NCI-H774 (cell line): ENCODE measurements at places on chromosomes 5 and 9.
A peak's percentile ranks its signal among the peaks of the same experiment; 100 is the strongest.

DNA sequence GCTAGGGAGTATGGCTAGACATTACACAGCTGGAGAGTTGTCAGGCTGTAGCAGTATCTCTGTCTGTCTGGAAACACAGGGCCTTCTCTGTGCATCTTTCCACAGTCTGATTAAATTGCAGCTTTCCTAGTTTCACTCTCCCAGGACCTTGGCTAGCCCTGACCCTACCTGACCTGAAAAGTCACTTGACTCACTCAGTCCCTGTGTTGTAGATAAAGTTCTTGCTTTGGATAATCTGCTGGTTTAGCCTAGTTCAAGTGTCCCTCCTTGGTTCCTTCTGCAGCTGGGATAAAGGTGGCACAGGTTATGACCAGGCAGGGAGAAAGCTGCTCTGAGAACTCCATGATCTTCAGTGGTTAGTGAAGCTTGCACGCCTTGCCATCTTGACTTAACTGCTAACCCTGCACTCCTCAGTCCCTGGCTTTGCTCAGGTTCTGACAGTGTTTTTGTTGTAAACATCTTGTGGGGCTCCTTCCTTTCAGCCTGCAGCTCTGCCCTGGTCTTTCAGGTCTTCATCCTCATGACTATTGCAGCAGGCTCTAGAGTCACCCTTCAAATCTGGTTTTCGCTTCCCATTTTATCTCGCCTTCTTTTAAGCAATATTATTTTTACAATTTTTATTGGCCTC is 101.0 kb downstream of the PIP5K1B start:
- no peak for DNase-seq

DNA sequence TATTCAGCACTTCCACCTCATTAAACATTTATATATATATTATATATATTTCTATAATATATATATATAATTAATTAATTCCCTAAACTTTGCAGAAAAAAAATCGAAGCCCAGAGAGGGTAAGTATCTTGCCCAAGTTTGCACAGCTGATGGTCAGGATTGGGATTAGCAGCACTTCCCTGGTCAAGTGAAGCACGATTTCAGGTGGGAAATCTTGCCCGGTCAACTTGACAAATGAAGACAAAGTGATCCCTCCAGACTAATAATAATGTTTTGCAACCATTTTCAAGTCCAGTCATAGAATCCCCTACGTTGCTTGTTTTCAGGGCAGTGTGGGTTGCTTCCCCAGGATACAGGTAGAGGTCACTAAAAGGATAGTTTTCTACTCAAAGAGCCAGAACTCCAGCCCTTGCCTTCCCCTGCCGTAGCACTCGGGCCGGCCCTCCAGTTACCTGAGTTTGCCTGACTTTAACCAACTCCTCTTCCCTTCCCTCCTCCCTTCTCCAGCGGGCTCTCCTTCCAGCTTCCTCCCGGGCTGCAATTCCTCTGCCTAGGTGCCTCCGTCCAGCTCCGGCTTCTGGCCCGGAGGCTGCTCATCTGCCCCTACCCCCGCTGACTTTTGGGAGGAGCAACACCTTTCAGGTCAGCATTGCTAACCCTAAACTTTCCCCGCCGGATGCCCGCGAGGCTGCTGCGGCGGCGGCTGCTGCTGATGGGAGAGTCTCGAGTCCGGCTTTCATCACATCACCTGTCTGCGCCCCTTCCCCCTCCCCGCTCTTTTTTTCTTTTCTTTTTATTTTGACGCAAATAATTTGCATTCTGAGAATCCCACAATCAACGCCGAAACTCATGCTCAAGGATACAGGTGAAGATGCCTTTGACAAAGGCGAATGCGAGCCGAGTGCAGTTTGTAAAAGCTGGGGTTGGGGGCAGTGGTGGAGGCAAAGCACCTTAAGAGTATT is 930 bp downstream of the PRLR start:
- peak; percentile 38 for DNase-seq

DNA sequence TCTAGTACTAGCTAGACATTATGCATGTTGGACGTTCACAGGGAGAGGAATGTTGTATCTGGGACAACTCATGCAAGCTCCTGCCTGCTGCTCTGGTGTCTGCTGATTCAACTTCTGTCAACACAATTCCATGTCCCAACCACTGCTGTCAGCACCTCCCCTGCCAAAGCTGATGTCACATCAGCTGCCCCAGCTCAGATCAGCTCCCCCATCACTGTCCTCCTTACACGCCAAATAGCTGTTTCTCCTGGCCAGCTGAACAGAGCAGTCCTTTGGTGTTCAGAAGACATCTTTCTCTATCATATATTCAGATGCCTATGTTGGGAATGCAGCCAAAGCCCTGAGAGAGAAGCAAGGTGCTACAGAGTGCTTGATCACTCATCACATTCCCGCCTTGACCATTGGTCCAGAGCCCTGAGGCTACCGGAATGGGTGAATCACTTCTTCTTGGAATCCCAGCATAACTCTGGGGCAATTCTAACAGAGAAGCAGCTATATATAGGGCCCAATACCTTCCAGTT is 223.3 kb downstream of the SEC61B start:
- DNase-seq = no peak

- no peak for DNase-seq
These were observed 2.0 kb upstream of the MZB1 start for GRCh38 chr5:139391570-139392323.

GRCh38 chr5:81302596-81302995 is 1.2 kb downstream of the ZCCHC9 start:
- DNase-seq = no peak

- peak; percentile 94 for DNase-seq
These were observed at the start of gene ISL1 for GRCh38 chr5:51383131-51384121. TSS of gene ISL1 (plus strand) at chr5:51383448. CDS start at chr5:51383672, 224 bp downstream.

DNA sequence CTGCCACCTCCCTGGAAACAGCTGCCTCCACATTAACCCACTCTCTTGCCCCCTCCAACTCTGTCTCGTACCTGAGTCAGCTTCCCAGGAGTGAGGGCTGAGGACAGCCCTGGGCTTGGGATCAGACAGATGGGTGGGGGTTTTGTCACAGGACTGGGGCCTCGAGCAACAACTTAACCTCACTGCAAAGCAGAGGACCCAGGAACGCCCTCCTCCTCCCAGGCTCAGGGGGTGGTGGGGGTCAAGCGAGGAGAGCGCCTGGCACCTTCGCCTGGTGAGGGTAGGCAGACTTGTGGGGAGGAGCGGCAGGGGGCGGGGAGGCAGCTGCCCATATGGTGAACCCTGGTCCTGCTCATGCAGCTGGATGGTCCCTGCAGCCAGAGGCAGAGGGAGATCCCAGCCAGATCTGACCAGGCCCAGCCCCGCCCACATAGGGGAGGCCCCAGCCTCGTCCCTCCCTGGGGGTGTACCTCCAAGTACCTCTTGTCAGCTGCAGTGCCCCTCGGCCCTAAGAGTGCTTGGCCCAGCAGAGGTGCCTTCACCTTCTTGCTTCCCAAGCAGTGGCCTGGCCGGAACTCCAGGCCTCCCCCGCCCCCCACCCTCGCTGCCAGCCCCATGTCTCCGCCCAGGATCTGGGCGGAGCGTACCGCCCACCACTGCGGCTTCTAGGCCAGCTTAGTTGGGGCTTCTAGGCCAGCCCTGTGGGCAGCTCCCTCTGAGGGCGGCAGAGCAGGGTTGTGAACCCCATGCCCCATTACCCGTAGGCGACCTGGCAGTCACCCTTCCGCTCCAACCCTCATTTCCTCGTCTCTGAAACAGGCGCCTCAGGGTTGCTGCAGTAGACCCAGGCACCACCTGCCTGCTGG is at the start of gene SARDH:
Gene SARDH (minus strand): TSS at position 579 of the 866 bp plus-strand sequence. CDS start 4,179 bp downstream, outside the sequence.
- DNase-seq = peak; percentile 56

DNA sequence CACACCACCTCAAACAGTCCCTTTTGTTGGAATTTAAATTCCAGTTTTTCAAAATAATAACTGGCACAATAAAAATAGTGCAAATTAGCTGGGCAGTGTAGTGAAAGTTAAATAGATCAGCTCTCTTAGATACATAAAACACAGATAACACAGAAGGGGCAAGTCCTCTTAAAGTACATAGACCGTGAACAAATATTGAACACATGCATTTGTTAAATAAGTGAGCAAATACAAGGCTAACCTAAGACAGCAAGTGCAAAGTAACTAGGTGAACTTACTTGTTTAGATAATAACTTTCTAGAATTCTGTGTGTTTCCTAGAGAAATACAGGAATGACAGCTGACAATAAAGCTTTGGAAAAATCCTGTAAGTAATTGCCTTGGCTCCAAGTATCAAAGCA is 280.1 kb downstream of the DOCK8 start:
- DNase-seq = no peak

GRCh38 chr5:36879274-36880033 is 2.9 kb downstream of the NIPBL start:
- no peak for DNase-seq

- no peak for DNase-seq
These were observed 28.8 kb upstream of the IER5L start for GRCh38 chr9:129206905-129207304.

GRCh38 chr5:153702265-153702664 is 211.8 kb downstream of the GRIA1 start:
- no peak for DNase-seq

DNA sequence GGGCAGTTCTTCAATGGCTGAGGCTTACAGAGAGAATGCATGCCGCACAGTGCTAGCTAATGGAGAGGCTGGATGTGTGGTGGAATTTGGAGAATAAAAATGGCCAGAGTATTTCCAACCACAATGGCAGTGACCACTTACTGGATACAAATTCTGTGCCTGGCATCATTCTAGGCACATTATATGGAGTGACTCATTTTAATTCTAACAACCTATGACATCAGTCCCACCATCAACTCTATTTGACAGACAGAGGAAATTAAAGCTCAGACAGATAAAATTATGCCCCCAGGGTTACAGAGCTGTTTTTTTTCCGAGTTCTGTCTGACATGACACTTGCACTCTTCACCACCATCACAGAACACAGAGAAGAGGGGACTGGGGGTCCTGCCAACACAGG is 105.6 kb upstream of the IL12B start:
- no peak for DNase-seq

- no peak for DNase-seq
These were observed 422.7 kb upstream of the ADAMTS16 start for GRCh38 chr5:4717446-4717845.

DNA sequence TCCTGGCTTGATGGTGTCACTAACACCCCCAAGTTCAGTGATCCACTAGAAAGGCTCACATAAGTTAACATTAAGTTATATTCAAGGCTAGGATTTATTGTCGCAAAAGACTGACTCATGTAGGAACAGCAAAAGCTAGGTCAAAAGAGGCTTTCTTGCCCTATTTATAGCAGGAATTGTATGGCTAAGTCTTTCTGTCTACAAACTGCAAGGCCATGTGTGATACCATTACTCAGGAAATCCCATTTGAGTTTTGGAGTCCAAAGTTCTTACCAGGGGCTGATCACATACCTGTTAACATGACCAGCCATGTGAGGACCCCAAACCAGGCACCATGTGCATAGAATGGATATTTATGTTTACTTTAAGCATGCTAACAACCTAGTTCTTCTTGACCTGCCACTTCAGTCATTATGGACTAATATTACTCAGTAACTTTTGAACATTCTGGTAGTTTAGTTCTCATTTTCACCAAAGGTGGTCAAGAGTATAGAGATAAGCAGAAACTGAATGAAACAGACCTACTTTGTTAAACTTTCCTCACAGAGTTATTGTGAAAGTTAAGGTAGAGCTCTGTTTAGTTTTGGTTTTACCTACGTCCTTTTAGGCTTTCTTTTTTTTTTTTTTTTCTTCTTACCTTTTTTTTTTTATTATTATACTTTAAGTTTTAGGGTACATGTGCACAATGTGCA is 281.1 kb downstream of the FER start:
- no peak for DNase-seq

DNA sequence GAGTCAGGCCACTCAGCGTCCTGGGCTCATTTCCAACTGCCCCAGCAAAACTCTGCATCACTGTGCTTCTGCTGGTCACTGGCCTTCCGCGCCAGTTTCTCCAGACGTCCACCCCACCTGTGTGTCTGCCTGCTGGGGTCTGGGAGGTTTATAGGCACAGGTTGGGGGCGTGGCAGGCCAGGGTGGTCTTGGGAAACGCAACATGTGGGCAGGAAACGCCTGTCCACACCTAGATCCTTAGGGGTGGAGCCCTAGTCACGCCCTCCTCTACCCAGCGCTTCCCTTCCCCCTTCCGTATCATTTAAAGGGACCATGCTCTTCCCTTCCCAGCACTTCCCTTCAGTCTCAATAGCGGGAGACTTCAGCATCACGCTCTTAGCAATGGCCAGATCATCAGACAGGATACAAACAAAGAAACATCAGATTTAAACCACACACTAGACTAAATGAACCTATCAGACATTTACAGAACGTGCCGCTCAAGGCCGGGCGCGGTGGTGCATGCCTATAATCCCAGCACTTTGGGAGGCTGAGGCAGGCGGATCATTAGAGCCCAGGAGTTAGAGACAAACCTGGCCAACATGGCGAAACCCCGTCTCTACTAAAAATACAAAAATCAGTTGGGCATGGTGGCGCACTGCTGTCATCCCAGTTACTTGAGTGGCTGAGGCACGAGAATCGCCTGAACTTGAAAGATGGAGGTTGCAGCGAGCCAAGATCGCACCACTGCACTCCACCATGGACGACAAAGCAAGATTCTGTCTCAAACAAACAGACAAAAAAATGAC is 11.8 kb upstream of the BTNL9 start:
- DNase-seq = peak; percentile 23

DNA sequence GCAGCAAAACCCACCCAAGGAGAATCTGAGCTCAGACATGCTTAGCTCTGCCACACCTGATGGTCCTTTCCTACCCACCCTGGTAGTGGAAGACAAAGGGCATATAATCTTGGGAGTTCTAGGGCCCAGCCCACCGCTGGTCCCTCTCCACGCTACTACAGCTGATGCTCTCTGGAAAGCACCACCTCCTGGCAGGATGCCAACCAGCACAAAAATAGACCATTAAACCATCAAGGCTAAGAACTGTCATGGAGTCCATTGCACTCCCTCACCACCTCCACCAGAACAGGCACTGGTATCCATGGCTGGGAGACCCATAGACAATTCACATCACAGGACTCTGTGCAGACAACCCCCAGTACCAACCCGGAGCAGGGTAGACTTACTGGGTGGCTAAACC is 111.0 kb upstream of the IL7R start:
- no peak for DNase-seq

GRCh38 chr9:112747094-112747493 is 3.5 kb upstream of the SNX30 start:
- no peak for DNase-seq

DNA sequence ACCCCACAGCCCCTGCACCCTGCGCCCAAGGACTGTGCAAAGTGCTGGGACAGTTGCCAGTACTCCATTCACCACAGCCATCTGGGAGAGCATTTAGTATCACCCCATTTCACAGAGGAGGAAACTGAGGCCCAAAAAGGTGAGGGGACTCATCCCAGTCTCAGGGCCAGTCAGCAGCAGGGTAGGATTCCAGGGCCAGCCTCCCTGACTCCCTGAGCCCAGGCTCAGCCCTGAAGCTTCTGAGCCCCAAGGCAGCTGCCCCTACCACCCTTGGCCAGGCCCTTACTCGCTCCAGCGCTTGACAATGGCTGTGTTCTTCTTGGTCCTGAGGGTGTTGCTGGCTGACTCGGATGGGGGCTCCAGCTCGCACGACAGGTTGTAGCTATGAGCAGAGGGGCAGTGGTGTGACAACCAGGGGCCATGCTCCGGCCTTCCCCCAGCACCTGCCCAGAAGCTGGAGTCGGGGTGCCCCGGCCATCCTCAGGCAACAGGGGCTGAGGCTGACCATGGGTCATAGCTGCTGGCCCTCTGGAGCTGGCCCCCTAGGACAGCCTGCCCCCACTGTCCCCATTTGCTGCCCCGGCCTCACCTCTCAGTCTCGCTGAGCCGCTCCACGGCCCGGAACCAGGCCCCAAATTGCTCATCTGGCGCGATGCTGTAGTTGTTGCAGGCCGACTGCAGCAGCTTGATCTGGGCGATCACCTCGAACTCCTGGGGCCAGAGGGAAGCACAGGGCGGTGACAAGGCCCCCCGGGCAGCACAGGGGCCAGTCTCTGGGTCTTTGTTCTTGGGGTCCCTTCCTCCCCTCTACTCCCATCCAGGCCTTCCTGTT is 18.6 kb downstream of the RALGDS start:
- no peak for DNase-seq
